ENCODE measurements at places on chromosomes 1 and 21.

- peak; percentile 77 for DNase-seq
Measured at GRCh38 chr1:175338387-175339135, 146.0 kb upstream of the KIAA0040 start.

DNA sequence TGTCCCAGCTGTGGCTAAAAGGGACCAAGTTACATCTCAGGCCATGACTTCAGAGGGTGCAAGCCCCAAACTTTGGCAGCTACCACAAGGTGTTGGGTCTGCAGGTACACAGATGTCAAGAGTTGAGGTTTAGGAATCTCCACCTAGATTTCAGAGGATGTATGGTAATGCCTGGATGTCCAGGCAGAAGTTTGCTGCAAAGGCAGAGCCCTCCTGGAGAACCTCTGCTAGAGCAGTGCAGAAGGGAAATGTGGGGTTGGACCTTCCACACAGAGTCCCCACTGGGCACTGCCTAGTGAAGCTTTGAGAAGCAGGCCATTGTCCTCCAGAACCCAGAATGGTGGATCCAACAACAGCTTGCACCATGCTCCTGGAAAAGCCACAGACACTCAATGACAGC is 10.1 kb upstream of the PHGDH start:
- DNase-seq, result no peak

DNA sequence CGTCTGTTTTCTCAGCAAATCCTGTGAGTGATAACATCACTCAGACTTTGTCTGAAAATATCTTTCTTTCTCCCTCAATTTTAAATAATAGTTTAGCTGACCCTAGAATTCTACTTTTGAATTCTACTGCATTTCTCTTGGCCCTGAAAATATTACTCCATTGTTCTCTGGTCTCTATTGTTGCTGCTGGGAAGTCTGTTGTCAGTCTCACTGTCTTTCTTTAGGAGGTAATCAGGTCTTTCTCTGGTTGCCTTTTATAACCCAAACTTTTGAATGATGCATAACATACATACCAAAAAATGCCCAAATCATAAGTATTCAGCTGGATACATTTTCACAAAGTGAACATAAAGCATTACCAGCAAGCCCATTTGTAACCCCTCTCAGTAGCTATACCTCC is 100.0 kb downstream of the MATN1 start:
- DNase-seq, result no peak

DNA sequence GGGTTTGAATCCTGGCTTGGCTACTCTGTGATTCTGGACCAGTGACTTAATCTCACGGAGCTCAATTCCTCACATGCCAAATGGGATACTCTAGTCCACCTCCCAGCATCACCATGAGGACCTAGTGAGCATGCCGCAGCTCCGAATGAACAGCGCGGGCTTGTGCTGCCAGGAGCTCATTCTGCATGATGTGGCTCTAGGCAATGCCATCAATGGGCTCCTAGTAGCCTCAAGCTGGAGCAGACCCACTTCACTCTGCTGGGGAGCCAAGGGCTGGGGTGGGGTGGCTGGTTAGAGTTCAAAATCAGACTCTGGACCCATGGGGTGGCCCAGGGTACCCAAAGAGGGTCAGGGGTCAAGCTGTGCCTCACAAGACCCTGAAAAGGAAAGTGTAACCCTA is 41.5 kb downstream of the CDK18 start:
- no peak for DNase-seq

DNA sequence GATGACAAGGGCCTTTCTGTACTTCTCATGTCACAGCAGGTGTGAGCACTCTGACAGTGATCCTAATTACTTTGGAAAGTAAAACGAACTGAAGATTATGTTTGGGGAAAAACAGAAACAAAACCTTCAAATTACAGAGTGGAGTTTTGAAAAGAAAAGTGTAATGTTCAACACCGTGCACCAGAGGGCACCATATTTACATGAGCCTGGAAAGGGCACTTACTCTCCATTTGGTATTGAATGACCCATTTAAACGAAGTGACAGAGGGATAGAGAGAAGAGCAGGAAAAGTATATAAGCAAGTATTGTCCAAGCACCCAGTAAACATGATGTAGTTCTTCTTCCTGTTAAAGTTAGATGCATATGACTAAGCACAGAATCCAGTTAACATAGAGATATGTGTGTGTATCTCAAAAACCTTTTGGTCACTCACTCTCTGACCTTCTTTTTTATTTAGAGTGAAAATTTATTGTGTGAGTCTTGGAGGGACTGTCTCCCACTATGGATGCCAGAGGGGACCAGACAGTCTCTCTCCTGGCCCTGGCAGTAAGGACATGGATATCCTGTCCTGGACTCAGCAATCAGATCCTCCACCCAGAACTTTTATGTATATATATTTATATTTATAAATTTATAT is 3.8 kb upstream of the RGSL1 start:
- peak; percentile 5 for DNase-seq

DNA sequence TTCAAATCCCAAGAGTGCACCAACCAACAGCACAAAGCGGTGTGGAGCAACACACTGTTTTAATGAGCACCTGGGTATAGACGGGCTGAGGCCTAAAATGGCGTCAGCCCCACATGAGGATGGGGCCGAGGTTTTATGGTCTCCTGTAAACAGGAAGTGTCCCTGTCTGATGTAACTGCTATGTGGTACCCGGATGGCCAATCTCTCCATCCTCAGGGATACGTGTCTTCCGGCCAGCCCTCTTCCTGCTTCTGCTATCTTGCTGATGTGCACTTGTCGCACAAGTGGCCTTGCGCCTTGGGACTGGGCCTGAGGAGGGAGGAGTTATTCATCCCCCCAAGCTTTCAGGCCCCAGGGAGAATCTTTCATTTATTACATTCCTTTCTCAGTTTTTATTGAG is 73.5 kb downstream of the CNST start:
- DNase-seq, result no peak

GRCh38 chr1:43286115-43286514 is 734 bp upstream of the C1orf210 start:
- no peak for DNase-seq

DNA sequence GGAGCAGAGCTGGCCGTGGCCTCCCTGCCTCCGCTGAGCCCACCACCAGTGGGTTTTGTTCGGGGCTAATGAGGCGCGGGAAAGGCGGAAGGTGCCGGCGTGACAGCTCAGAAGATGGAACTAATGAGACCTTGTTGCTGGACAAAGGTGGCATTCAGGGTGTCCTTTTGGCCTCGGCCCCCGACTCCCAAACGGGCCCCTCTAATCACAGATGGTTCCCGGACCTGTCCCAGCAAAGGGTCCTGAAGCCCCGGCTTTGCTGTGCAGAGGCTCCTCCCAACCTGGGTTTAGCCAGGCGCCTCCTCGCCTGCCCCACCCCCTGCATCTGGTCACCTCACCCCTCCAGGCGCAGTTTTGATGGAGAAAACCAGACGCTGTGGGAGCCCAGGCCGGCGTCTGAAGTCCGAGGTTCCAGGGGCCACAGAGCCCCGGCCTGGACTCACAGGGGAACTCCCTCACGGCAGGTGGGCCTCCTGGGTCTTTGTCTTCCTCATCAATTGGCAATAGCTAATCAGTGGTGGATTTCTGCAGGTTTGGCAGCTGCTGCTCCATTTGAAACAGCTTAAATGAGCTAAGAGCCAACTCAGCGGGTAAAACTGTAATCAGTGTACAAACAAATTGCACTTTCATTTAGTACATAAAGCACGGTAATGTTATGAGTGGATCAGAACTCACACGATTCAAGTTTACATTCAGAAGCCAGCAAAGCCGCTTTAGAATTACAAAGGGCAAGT is 44.3 kb upstream of the ADARB1 start:
- no peak for DNase-seq

GRCh38 chr1:40030528-40031135 is 9.9 kb upstream of the CAP1 start:
- DNase-seq, result no peak

DNA sequence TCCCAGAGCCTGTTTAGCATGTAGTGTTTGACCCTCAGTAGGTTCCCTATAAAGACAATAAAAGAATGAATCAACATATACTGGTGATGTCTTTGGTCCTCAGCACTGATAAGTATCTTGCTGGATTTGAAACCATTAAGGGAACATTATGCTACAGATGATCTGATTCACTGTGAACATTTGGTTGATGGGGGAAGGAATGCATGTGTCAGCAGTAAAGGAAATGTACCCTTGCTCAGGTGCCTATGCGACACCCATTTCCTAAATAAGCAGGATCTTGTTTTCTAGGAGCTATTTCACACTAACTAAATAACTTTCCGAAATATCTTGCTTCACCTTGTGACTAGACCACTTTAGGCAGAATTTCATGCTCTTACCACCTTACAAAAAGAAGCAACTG is 13.0 kb downstream of the TEX38 start:
- DNase-seq, result no peak

GRCh38 chr21:42706765-42707164 is 53.3 kb downstream of the PDE9A start:
- no peak for DNase-seq
